ENCODE measurements at places on chromosomes 1 and 21.

GRCh38 chr1:117635805-117636204 is 30.0 kb downstream of the TENT5C start:
- no peak for DNase-seq

DNA sequence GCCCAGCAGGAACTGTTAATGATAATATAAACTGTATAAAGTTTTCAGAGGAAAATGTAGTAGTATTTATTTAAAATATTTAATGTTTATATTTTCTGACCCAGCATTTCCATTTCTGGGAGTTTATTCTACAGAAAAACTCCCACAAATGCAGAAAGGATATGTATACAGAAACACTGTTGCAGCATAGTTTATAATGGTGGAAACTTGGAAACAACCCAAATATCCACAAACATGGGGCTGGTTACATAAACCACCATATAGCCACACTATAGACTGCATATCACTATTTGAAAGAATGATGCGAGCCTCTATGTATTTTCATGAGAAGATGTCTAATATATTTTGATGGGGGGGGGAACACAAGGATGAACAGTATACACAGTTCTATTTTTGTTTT is 31.5 kb upstream of the KCNN3 start:
- no peak for DNase-seq

DNA sequence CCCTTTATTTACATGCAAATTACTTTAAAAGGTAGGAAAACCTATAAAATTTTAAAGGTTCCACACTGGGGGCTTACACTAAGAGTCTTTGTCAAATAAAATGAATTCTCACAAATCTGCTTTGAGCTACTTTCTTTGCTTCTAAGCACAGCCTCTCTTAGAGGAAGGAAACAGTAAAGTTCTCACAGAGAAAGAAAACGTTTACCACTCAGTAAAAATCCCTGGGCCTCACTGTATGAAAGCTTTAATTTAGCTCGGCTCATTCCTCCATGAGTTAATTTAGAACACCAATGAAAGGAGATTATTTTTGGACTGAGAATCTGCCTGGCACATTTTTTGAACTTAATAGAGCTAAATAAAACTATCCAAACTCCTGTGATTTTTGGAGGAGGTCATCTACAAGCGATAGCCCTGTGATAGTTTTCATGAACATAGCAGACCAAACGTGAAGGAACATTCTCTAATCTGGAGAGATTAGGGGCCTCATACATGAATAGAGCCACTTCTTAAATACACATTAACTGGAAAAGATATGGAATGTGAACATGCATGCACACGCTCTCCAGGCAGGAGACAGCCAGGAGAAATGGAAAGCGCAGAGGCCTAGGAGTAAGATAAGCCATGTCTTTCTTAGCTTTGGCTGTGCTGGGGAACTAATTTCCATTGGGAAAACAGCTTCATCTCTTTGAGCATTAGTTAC is 32.8 kb downstream of the PRRX1 start:
- no peak for DNase-seq

- peak; percentile 5 for DNase-seq
Measured at GRCh38 chr1:77825131-77825709, 45.8 kb downstream of the MIGA1 start.

DNA sequence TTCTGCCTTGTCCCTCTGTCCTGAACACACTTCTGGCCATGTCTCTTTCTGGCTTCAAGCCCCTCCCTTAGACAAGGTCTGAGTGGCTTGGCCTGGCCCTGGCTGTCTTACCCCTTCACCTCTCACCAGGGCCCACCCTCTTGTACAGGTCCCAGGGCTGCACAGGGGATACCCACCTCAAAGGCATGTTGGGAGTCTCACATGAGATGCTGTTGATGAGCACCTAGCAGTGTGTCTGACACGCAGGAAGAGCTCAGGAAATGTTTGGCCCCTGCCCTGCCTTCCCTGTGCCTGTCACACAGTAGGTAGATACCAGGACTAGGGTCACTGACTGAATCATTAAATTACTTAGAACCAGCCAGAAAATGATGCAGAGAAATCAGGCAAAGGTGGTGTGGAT is 16.6 kb downstream of the ZNF362 start:
- no peak for DNase-seq

DNA sequence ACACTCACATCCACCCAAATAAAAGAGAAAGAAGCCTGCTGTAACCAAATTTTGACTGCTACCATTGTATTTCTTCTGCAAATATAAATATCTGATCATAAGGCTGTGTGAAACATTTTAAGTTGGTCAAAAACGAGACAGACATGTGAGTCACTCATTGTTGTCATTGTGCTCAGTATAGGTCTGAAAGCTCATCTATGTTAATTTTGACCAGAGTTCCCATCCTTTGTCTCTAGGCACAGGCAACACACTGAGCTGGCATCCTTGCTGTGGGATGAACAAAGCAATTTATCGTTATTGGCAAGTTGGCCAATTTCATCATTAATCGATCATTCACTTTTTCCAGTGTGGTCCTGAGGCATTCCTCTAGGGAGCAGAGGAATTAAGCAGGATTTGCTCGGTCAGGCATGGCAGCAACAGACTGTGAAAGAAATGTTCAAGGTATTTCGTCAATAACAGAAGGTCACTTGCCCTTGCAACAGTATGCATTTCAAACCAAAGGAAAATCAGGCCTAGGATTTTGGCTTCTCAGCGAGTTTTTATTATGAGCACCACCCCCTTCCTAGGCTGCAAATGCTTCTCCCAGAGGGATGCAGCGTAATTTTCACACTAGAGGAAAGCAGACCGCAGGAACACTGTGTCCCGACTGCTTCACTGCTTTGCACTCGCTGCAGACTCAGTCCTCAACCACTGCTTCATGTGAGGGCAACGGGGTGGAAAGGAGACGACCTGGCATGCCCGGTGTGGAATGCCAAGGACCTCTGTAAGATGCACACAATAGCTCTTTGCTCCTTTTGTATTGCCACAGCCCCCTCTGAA is 87.9 kb upstream of the SMYD2 start:
- no peak for DNase-seq

GRCh38 chr21:44598061-44598460 is 2.3 kb upstream of the KRTAP10-7 start:
- no peak for DNase-seq

Data from NCI-H1417 treated with DMSO at 0.1 percent for 48 hours (cell line).